ENCODE measurements at places on chromosomes 2 and 18. TPM values are rescaled to one million over a fixed set of nuclear protein-coding genes. Genes with fewer than 3 reads are reported as not detected.

GRCh38 chr2:85308896-85309555 is 18.8 kb downstream of the TGOLN2 start:
- H3K4me3 ChIP-seq: no peak overlapping the region
- H3K36me3 ChIP-seq: peaks cover 32% of the 10 kb centered on the region
- H3K27me3 ChIP-seq: no peaks in the 10 kb centered on the region
- H3K27ac ChIP-seq: peak overlapping the region; percentile 5
- DNase-seq: peak; percentile 63
- peaks cover 16% of the 10 kb centered on the region for H3K4me1 ChIP-seq

DNA sequence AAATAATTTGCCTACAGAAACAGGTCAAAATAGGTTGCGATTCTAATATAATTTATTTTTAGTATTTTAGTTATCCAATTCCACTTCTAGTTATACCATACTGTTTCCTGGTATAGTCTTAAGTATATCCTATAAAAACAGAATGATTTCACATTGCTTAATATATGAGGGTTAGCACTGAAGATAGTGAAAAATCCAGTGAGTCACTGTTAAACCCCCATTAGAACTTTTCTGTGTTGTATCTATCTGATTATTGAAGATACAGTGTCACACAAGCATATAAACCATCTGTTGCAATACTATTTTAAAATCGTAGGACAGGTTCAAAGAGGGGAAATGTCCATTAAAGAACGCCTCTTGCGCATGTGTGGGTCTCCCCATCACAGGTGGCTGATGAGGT is 110.0 kb downstream of the FEZ2 start:
- H3K4me1 ChIP-seq: no peaks in the 10 kb centered on the region
- no peak overlapping the region for H3K27ac ChIP-seq
- DNase-seq: no peak
- H3K36me3 ChIP-seq: no peaks in the 10 kb centered on the region

The APLF gene
- total RNA-seq: 8.2 TPM

GRCh38 chr2:231810905-231811304 is 24.7 kb downstream of the COPS7B start:
- no peaks in the 10 kb centered on the region for H3K27me3 ChIP-seq
- peaks cover 51% of the 10 kb centered on the region for H3K36me3 ChIP-seq
- H3K4me1 ChIP-seq: no peaks in the 10 kb centered on the region
- H3K4me3 ChIP-seq: no peak overlapping the region
- no peak overlapping the region for H3K27ac ChIP-seq
- no peak for DNase-seq

DNA sequence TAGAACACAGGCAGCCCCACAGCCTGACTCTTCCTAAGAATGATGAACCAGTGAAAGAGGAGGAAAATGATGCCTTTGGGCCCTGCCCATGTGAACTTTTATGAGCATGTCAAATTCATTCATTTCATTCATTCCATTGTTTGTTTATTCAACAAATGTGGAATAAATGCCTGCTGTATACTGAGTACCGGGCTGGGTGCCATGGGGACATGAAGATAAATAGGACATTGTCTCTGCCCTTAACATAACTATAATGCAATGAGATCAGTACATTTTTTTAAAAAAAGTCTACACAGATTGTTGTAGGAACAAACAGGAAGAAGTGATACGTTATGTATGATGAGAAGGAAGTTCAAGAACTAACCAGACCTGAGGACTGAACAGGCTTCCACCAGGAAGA is 14.7 kb downstream of the MREG start:
- no peak for DNase-seq
- no peak overlapping the region for H3K27ac ChIP-seq
- peaks cover 5% of the 10 kb centered on the region for H3K4me1 ChIP-seq
- H3K36me3 ChIP-seq: peaks cover 5% of the 10 kb centered on the region
- H3K27me3 ChIP-seq: no peaks in the 10 kb centered on the region
- H3K4me3 ChIP-seq: no peak overlapping the region
